Stimulated activated CD8-positive, alpha-beta memory T cell treated with anti-CD3 and anti-CD28 coated beads, Interleukin-12 subunit alpha, Interleukin-12 subunit beta, amount 100 ng/mL, for 1 hour (primary cell): ENCODE measurements at places on chromosomes 3 and 15.

DNA sequence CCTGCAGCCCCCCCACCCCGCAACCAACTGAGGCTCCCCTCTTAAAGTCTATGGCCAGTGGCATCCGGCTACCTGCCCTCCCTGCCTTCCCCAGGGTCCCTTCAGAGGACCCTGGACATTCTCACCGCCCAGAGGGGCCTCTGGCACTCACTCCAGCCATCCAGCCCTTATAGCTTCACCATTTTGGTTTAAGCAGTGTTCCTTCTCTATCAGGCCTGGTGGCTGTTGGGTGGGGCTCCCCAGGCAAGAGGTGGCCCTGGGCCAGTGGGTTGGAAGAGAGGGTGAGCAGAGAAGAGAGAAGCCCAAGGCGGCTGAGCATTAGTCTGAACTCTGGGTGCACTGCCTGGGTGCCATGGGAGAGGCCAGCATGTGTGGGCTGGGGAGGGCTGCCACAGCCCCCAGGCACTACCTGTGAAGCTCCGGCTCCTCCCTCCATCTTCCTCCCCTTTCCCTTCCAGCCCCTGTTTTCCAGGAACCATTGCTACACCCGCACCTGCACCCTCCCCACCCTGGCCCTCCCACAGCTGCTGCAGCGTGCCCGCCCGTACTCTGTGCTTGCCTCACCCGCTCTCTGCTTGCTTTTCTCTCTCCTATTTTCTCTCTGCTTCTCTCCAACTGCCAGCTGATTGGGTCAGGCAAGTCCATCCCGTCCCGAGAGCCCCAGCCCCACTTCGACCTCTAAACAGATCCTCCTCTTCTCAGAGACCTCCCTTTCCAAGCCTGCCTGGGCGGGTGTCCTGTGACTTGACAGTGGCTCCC is 168.2 kb downstream of the TBC1D2B start:
- DNase-seq = no peak

GRCh38 chr3:67386451-67386850 is 268.0 kb downstream of the SUCLG2 start:
- DNase-seq = no peak

- no peak for DNase-seq
These were observed 11.5 kb upstream of the EHD4 start for GRCh38 chr15:41983621-41984571.

DNA sequence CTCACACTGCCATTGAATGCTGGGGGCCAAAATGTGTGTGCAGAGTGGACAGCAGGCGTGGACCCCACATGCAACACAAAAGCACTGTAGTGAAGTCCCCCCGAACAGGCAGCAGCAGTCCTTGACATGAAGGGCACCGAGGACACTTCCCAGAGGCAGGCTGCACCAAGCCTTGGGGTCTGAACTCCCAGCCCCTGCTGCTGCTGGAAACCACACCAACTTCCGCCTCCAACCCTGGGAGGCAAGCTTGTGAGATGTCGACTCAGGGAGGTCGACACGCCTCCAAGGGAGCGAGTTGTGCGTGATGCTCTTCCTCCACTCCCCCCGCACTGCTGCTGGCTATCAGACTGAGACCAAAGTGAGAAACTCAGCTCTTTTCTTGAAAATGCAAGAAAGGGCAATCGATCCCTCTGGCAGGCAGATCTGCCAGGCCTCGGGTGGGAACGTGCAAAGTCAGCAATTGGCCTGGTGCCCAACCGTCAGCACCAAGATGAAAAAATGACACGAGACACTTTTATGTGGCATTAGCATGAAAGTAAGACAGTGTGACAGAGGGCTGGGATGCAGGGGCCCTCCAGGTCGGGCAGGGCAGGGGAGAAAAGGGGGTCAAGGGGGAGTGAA is 43.6 kb downstream of the WHAMM start:
- DNase-seq = no peak

DNA sequence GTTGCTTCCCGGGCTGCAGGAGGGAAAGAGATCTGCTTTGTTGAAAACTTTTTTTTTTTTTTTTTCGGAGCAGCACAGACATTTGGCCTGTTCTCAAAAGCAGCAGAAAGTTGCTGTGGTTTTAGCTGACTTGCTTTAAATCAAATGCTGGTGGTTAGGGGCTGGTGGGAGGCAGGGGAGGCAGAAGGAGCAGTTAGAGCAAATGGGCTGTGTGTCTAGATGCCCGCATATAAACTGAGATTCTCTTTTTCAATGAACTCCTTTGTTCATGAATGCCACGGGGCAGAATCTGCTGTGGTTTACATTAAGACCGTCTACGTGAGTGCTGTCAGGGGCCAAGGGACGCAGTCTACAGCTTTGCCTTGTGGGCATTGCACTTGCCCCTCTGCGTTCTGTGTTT is 95.9 kb downstream of the FLNB start:
- DNase-seq = no peak

- no peak for DNase-seq
These were observed 22.0 kb downstream of the PRR23E start for GRCh38 chr3:127214975-127215374.

DNA sequence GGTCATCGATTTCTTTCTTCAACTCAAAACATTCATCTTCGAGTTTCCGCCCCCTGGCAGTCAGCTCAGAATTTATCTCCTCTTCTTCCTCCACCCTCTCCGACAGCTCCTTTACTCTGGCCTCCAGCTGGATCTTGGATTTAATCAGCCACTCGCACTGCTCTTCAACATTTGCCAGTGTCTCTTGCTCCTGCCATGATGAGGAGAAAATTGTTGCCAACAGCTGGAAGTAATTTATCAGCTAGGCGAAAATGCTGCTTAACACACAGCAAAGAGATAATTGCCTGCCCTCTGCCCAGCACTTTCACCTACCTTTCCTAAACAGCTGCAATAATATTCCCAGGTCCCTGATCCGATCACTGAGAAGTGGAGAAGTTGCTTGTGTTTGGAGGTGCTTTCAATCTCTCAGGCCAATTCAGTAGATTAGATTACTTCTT is 69.3 kb downstream of the MYH15 start:
- no peak for DNase-seq

DNA sequence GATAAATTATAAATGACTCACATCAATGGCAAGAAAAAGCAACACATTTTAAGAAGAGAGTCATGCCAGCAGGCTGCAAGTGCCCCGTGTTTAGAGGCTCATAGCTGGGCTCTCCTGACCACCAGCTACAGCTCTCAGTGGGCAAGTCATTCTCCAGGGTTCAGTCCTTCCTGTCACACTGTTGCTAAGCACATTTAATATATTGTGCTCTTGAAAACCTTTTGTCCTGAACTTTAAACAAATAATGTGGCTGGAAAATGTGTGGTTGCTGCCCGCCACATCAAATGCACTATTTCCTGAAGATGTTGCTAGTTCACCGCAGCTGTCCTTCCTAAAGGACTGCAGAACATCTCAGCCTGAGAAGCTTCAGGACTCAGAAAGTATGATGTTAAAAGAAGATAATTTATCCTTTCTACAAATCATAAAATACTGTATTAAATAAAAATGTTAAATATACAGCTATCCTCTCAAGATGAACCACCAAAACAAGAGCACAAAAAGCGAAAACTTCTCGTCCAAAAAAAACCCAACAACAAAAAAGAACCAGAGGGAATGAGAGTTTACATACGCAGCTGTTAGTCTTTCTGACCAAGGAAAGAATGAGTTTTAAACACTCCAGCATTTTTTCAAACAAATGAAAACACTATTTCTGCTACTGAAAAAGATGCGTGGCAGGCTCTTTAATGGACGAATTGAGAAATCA is 951 bp downstream of the TARS3 start:
- DNase-seq = no peak
